KG1 (cell line): ENCODE measurements at places on chromosomes 7 and 10.

- DNase-seq: peak; percentile 1
These were observed 52.7 kb downstream of the SRPK2 start for GRCh38 chr7:105336009-105336408.

DNA sequence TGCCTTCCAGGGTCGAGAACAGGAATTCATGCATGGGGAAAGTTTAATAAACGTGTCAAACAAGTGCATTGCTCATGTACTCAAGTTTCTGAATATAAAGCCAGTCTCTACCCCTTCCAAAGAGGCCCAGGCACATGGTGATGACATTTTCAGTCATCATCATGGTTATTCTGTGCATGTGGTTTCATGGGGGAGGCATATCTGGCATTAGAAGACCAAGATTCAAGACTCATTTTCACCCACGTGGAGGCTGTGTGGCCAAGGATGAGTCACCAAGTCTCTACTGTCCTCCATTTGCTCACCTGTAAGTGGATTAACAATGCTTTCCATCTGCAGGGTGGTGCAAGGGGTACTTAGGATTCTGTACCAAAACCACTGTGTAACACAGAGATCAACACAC is 34.0 kb upstream of the CNPY1 start:
- DNase-seq: no peak

GRCh38 chr10:128007056-128007455 is 100.2 kb downstream of the PTPRE start:
- DNase-seq: no peak

DNA sequence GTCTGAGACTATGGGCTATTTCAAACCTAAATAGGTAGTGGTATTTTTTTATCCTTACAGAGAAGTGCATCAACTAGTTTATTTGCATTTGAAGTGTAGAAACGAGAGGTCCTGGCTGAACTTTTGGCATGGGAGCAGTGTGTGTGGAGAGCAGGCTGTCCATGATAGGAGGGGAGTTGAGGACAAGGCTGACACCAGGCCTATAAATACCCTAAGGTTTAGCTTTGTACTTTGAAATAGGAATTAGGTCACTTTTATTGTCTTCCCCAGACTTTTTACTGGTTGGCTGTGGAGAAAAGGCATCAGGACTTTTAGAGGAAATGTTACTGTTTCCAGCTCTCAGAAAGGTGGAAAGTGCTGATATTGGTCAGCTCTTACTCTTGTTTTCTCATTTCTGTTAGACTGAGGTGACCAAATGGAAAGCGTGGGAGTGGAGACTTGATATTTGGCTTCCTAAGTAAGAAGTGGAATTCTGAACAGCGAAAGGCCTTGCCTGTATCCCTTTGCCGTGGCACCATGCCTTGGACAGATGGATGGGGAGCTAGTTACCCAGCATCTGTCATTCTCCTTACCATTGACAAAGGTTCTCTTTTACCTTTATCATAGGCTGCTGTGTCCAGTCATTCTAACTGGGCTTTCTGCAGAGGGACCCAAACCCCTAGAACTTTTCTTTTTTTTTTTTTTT is 46.0 kb downstream of the GBF1 start:
- DNase-seq: no peak

DNA sequence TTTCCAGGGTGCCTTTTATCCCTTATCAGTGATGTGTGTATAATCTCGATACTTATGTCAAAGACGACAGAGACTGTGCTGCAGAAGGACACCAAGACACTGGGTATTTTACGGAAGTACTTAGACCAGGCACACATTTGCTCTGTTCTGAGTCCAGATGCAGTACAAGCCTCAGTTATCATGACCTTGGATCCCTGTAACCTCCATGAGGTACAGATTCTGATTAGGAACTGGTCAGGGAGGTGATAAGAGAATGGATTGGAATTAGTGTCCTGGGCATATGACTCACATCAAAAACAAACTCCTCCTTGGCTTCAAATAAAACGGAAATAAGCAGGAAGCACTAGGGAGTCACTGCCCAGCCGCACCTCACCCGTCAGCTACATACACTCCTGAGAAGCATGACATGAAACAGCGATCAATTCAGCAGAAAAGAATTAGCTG is 146.5 kb downstream of the SFMBT2 start:
- no peak for DNase-seq

DNA sequence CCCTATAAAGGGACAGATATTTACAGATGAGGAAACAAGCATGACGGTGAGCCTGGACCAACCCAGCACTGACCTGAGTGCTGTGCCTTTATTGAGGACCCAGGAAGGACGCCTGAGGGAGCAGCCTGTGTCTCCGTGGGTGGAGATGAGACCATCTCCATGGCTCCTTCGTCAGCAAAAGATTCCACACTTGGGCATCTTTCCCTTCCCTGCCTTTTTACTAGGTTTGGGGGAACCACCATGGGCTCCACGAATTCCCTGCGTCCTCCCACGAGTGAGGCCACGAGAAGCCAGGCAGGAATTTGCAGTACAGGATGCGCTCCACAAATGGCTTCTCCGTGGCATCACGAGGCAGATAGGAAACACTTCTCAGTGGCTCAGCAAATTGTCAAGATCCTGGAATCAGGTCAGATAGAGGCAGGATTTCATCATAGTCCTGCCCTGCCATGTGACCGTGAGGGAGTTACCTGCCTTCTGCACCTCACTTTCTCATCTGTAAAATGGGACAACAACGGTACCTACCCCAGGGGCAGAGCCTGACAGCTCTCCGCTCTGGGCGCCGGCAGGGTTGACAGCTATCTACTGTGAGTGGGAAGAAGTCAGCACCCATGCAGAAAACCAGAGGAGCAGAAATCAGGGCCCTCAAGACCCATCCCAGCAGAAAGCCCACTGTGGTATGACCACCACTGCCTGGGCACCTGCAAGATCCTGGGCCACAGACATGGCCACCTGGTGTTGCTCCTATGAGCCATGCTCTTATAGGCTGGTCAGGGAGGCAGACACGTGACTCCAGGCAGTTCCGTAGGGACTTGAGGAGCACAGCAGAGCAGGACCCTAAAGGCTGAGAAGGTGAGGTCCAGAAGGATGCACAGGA is 80.1 kb downstream of the GRID1 start:
- DNase-seq: no peak

- DNase-seq: no peak
These were observed 384.6 kb upstream of the ADARB2 start for GRCh38 chr10:2121929-2122328.

GRCh38 chr7:38825721-38826440 is 83.1 kb downstream of the VPS41 start:
- no peak for DNase-seq

DNA sequence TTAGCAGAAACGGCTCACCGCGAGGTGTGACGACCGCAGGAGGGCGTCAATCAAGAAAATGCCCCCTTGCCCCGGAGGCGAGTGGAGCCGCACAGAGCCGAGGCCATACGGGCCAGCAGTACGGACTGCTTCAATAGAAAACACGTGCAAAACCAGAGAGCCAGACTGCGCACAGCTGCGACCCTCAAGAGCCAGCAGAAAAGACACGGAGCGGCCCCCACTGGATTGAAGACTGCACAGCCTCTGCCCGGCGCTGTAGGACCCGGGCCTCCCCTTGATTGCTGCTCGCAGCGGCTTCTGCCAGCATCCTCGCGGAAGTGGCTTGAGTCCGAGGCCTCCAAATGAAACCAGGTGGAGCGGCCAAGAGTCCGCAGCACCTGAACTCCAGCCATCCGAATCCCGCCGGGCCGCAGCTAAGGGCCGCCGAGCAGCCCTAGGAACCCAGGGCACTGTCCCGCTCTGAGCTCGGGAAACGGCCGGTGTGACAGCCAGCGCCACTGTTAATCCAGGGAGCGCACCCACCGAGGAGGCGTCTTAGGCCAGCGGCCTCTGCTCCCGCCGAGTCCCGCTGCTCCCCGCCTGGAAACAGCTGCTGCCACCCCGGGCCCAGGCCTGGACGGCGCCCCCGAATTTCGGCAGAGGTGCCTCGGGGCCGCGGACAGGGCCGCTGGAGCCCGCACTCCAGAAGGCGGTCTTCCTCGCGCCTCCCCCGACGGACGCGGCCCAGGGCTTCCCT is 660 bp upstream of the HHEX start:
- peak; percentile 56 for DNase-seq

DNA sequence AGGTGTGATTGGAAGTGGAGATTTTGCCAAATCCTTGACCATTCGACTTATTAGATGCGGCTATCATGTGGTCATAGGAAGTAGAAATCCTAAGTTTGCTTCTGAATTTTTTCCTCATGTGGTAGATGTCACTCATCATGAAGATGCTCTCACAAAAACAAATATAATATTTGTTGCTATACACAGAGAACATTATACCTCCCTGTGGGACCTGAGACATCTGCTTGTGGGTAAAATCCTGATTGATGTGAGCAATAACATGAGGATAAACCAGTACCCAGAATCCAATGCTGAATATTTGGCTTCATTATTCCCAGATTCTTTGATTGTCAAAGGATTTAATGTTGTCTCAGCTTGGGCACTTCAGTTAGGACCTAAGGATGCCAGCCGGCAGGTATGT is 13.6 kb downstream of the STEAP2 start:
- no peak for DNase-seq

DNA sequence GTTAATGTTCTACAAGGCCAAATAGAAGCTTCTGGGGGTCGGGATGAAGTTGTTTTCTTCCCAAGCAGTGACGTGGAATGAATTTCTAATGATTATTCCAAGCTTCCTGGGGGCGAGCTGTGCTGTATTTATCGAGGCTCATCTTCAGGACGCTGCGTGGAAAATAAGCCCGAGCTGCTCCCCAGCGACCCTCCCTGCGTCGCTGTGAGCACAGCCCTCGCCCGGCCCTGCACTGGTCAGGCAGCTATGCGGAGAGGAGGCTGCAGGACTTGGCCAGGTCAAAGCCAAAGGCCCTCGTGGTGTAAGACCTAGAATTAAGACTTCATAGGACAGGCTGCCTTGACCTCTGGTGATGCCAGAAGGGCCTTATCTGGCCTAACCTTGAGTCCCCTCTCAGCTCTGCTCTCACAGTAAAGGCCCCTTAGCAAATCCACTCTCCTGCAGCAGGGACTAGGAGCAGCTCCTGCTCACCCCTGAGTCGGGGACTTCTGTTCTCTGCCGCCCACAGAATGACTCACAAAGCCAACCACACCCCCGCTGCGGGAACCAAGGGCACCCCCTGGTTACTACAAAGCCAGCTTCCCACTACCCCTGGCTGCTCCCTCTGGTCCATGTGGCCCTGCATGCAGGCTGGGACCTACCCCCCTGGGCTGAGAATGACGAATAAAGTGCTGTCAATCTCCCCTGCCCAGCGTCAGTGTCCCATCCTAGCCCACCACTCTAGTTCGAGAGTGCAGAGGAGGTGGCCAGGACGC is 501.6 kb downstream of the TCERG1L start:
- no peak for DNase-seq

DNA sequence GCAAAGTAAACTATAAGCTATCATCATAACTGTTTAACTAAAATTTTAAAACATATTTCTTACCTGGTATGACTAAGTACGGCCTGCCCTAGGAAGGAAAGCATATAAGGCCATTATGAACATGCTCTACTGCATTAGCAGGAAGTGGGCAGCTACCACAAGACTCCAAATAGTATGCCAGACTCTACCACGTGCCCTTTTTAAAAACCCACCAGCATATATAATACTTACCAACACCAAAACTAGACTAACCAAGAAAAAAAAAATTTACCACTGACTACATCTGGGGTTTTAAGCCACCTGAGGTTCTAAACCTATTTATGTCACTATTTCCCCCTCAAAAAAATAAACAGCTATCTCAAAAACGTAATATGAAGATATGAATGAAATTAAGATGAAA is 30.1 kb downstream of the NUDCD3 start:
- DNase-seq: peak; percentile 8

DNA sequence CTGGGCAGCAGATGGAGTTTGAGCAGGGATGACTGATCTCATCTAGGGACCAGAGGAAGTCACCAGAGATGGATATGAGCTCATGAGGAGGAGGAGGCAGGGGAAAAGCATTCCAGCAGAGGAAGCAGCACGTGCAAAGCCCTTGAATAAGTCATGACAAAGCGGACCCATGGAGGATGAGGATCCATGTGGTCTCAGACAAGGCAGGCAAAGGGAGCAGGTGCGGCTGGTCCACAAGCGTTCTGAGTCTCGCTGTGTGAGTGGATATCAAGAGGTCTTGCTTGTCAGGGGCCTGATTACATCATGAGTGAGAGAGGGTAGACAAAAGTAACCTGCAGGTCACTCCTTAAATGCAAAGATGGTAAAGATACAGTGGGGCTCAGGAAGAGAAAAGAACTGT is 307.6 kb downstream of the GRID1 start:
- no peak for DNase-seq

DNA sequence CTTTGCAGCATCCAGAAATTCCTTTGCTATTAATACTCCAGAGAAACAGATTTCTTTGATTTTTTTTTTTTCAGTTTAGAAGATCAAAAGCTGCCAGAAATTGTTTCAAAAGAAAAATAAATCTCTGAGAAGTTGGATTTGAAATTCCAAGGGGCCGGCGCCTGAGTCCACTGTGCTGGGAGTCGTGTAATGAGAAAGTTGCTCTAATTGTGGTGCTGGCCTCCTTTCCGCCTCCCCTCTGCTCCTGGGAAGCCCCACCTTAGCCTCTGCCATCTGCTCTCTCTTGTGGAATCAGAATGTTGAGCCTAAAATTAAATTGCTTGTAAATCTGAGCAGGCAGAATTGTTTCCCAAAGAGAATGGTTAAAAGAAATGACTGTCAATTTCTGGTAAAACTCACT is 93.3 kb downstream of the EMX2 start:
- DNase-seq: no peak

DNA sequence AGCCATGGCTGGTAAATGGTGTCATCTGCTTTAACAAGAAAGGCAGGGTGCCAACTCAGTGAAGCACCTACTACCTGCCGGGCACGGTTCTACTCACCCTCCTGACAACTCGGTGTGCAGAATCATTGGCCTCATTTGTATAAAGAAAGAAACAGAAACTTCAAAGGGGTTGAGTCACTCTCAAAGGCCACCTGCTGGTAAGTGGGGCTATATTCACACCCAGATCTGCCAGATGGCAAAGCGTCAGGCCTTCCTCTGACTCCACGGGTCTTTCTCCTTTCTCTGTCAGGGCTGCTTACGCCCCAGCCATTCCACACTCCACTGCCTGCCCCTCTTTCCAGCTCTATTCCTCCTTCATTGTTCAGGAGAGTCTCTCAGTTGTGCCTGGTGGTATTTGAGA is 309.2 kb downstream of the GFRA1 start:
- no peak for DNase-seq

- DNase-seq: no peak
These were observed 38.0 kb upstream of the MKX start for GRCh38 chr10:27783660-27784059.

- no peak for DNase-seq
These were observed at the start of gene LRCH4 for GRCh38 chr7:100585511-100586265. Gene LRCH4, minus strand, starts transcription at chr7:100586129. Its CDS starts 29 bp downstream, at chr7:100586100.

GRCh38 chr7:125136341-125136740 is 206.7 kb upstream of the POT1 start:
- DNase-seq: no peak

GRCh38 chr7:45268013-45268412 is 110.4 kb downstream of the RAMP3 start:
- no peak for DNase-seq

DNA sequence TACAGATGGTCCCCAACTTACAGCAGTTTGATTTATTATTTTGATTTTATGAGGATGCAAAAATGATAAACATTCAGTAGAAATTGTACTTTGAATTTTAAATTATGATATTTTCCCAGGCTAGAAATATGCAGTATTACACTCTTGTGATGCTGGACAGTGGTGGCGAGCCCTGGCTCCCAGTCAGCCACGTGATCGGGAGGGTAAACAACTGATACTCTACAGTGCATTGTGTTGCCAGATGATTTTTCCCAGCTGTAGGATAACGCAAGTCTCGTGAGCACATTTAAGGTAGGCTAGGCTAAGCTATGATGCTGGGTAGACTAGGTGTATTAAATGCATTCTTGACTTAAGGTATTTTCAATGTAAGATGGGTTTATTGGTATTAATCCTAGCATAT is 865.2 kb downstream of the SORCS3 start:
- no peak for DNase-seq

- no peak for DNase-seq
These were observed 47.2 kb downstream of the OSBPL3 start for GRCh38 chr7:24932815-24933214.
